ENCODE measurements at places on chromosomes 6 and 20.

DNA sequence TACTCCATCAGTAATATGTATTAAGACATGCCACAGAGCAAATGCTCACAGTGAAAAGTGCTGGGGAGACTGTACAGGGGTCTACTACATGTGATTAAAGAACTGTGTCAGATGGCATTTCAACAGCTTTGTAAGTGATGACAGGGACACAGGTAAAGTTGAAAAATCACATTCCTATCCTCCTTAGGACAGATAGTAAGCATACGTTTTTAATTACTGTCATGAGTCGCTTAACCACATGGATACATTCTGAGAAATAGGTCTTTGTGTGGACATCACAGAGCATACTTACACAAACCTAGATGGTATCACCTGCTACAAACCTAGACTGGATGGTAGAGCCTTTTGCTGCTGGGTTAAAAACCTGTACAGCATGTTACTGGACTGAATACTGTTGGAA, 645.8 kb upstream of the AGPAT4 start:
- no peak for DNase-seq

DNA sequence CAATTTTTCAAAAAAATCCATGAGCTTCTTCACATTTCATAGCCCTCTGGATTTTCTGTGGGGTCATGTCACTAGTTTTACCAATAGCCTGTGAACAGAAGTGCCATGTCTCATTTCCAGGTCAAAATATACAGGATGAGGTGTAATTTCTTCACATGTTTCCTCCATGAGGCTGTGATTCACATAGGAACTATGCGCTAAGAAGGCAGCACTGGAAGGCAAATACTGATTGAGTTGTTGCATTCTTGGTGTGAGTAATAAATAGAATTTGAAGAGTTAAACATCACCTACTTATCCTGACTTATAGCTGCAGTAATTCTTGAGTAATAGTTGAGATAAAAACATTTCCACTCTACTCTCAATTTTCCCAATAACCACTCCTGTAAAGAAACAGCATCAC, 442.3 kb downstream of the HAO1 start:
- DNase-seq, result peak; percentile 71

- no peak for DNase-seq
Observed at GRCh38 chr20:43960231-43960630, 45.6 kb downstream of the TOX2 start.

GRCh38 chr20:25508083-25508770, 77.1 kb downstream of the NINL start:
- no peak for DNase-seq

GRCh38 chr6:31760790-31761189, 1.7 kb upstream of the SAPCD1 start:
- DNase-seq, result no peak

GRCh38 chr20:2329286-2329685, 33.5 kb downstream of the TGM3 start:
- DNase-seq, result no peak

- DNase-seq, result no peak
Observed at GRCh38 chr20:21190869-21191268, 65.0 kb downstream of the KIZ start.

DNA sequence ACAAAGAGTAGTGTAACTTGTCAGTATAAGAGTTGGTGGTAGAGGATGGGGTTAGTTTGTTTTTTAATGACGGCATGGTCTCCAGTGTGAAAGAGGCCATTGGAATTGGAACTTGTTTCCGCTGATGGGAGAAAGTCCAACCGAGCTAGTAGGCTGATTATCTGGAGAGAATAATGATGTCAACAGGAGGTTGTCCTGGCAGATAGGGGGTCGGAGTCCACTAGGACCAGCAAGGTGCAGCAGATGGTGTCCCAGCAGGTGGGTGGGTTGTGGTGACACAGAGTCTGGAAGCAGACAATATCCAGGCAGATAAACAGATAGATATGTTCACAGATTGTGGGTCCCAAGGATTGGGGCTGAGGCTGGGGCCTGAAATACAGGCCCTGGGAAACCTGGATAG, 35.1 kb downstream of the PKIB start:
- no peak for DNase-seq

DNA sequence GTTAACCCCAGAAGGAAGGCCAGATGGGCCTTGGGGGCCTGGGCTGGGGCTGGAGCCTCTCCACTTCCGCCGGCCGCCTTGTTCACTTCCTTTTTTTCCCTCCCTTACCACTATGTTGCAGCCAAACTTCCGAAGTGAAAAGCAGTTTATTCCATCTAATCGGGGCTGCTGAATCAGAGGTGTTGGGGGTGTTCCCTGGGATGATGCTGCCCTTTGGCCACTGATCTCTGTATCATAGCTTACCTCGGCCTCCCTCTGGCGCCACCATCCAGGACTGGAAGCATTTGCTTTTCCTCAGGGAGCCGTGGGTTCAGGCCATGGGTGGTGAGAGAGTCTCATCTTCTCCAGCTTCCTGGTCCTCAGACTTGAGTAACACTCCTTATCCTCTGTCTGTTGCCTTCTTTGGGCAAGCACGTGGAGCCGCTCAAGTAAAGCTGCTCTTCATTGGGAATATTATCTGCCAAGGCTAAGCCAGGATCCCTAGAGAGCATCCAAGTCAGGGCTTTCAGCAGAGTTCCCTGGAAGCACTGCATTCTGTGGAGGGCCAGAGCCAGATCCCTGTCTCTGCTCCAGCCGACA, 39.6 kb downstream of the SLX4IP start:
- no peak for DNase-seq

GRCh38 chr6:36053878-36054277, 26.3 kb downstream of the MAPK14 start:
- no peak for DNase-seq

GRCh38 chr6:158860279-158860865, 41.2 kb upstream of the EZR start:
- no peak for DNase-seq

DNA sequence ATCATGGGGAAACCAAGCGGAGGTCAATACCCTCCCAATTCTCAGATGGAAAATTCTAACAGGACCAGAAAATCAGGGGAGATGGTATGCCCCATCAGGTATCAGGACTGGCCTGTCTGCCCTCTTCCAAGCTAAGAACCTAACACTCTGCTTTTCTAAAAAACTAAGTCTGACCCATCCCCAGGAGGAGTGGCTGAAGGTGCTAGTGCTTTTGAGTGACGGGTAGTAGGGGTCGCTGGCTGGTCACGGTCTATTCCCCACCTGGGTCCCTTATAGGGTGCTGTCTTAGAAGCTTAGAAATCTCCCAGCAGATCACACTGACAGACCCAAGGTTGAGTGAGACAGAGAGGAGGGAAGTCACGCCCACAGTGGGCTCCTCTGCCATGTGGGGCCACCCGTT, 9.6 kb downstream of the ABHD16A start:
- no peak for DNase-seq

- no peak for DNase-seq
Observed at GRCh38 chr20:49336786-49337185, 58.9 kb upstream of the ZNFX1 start.

DNA sequence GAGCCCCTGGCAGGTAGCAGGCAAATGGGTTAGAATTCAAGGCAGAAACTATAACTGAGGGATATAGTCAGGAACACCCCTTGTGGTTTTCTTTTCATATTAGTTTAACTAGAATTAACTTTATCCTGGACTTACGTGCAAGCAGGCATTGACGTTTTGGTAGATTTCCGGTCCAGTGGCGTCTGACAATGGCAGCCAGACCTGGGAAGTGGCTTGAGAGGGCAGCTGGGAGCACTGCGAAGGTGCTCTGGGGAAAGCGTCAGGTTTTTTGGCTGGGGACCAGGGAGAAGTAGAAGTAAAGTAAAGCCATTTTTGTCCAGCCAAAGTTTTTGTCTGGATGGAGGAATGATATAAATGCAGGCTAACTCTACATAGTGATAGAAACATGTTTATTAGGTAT, 8.4 kb upstream of the ACSS1 start:
- no peak for DNase-seq

GRCh38 chr6:3119040-3119723, 671 bp downstream of the BPHL start:
- DNase-seq, result no peak

DNA sequence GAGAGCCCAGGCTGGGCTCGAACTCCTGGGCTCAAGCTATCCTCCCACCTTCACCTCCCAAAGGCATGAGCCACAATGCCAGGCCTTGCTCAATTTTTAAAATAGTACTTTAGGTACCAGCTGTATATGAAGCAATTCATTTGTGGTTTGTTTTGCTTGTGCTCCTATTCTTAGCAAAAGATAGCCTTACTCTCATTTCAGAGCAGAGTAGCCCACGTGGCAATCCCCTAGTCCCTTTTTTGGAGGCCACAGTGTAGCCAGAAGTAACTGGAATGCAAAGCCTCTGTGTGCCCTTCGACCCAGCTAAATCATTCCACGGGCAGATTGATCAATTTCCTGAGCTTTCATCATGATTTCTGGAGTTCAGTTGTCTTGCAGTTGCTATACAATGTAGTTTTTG, 372.2 kb downstream of the NRN1 start:
- no peak for DNase-seq

GRCh38 chr20:17995967-17996819, 27.4 kb downstream of the MGME1 start:
- peak; percentile 52 for DNase-seq

- DNase-seq, result no peak
Observed at GRCh38 chr6:44630125-44631028, 242.9 kb downstream of the CDC5L start.

GRCh38 chr6:141026504-141026903, 1106.2 kb upstream of the GJE1 start:
- no peak for DNase-seq

- DNase-seq, result no peak
Observed at GRCh38 chr6:21022343-21023107, 488.3 kb downstream of the CDKAL1 start.

- no peak for DNase-seq
Observed at GRCh38 chr6:152821525-152821924, 70.9 kb downstream of the VIP start.

- DNase-seq, result no peak
Observed at GRCh38 chr6:167330750-167331149, 5.9 kb downstream of the TTLL2 start.

DNA sequence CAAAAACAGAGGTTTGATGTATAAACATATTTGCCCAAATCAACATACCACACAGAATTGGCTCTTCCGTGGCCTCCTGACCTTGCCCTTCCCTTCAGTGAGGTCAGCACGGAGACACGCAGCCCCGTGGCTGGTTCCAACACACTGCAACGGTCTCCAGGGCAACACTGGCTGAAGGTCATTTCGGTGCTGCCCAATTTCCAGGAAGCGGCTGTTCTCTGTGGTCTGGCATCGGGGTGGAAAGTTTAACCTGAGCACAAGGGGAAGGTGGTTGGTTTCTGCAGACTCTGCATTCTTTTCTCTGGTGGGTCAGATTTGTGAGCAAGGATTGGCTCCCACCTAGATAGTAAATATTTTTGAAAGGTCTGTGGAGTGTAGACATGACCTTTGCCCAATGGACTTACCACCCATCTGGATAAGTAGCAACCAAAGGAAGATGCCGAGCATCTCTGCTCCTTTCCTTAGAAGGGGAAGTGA, 177.6 kb upstream of the PHACTR1 start:
- DNase-seq, result no peak

GRCh38 chr20:42754706-42755105, 435.0 kb downstream of the PTPRT start:
- DNase-seq, result no peak

- DNase-seq, result no peak
Observed at GRCh38 chr6:169862043-169862891, 110.8 kb downstream of the ERMARD start.

DNA sequence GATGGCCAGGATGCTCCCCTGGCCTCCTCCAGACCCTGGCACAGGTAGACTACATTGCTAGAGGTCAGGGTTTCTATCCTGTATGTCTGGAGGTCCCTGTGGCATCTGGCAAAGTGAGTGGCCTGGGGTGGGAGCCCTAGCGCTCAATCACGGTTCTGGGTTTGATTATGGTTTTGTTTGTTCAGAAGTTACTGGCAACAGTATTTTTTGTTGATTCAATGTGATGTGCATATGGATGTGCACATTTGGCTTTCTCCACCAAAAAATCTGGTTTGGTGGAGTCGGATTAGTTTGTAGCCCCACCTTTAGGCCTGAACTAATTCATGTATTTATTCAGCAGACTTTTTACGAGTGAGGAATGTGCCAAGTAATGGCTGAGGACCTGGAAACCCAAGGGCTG, 109.7 kb downstream of the VEGFA start:
- no peak for DNase-seq

- no peak for DNase-seq
Observed at GRCh38 chr6:42805297-42805861, 23.5 kb downstream of the BICRAL start.

DNA sequence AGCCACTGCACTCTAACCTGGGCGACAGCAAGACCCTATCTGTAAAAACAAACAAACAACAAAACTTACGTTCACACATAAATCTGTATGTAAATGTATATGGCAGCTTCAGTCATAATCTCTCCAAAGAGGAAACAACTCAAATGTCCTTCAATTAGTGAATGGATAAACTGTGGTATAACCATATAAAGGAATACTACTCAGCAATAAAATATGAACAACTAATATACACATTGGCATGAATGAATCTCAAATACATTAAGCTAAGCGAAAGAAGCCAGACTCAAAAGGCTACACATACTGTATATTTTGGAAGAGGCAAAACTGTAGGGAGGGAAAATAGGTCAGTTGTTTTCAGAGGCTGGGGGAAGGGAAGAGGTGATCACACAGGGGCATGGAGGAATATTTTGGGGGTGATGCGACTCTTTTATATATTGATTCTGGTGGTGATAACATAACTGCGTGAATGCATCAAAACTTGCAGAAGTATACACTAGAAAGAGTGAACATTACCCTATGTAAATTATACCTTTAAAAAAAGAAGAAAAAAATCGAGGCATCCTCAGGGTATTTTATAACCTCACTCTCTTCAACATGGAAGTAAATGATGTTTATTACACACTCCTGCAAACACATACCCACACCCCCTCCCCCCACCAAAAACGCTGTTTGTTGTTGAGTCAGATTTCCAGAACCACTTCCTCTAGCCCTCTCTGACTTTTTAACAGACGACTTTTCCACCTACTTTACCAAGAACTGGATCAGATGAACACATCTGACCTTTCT, 115.2 kb upstream of the RNF24 start:
- DNase-seq, result no peak

DNA sequence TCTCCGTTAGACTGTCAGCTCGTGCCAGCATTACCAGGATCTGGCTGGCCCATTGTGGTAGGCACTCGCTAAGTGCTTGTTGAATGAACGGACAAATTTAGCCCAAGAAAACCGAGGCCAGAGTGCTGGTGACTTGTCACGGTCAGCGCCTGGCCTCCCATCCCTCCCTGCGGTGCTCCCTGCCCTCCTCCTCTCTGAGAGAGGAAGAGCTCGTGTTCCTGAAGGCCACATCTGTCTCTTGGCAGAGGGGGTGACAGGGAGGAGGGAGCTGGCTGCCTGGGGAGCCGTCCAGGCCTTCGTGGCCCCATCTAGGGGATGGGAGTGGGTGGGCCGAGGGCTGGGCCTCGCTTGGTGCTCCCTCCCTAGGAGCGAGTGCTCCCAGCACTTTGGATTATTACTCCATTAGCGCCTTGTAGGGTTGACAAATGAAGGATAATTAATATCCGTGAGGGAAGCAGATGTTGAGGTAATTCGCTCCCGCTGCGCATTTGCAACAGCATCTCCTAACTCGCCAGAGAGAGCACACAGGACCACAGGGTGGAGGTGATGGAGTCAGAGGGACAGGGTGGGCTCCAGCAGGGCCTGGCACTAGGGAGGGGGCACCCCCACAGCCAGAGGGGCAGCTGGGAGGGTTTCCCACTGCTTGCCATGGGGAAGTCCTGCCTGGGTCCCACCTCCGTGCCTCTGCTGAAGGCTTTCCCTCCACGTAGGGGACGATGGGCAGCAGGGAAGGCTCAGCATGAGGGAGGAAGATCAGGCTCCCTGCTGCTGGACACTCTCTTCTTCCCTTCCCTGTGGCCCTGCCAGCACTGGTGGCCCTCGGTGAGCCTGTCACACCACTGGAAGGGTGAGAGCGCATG, 37.0 kb downstream of the VSTM2L start:
- no peak for DNase-seq

Data from fibroblast of skin of left quadriceps (primary cell).